T-helper 2 cell (primary cell): ENCODE measurements at places on chromosomes 5 and 9.

DNA sequence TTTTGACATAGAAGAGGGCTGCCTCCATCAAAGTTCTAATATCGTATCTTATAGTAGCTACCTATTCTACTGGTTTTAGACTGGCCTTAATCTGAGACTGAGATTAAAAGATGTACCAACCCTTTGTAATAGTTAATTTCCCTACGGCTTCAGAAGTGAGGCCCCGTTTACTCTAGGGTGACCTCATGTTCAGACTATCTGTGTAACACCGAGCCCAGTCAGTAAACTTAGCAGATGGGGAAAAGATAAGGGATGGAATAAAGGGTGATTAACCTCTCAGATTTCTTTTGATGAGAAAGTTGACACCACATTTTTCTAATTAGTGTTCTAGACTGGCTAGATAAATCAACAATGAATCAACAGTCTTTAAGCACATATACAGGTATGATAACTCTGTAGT, 283.1 kb downstream of the KCTD16 start:
- no peak for DNase-seq

DNA sequence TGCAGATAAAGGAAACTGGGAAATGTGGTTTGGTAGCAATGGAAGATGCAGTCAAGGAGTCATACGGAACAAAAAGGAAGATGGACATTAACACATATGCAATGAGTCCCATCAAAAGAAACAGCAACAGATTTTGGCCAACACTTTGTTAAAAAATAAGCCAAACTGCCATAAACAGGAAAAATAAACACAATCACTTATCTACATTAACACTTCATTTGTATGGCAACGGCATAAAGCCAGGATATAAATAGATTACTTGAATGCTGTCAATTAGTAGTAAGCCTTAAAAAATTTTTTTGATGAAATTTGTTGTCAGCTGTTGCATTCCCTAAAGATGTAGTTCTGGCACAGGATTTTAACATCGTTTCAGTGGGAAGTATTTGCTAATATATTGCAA, 190.8 kb downstream of the CDH12 start:
- DNase-seq = no peak

GRCh38 chr9:76454311-76454710, 4.7 kb upstream of the GCNT1 start:
- no peak for DNase-seq

DNA sequence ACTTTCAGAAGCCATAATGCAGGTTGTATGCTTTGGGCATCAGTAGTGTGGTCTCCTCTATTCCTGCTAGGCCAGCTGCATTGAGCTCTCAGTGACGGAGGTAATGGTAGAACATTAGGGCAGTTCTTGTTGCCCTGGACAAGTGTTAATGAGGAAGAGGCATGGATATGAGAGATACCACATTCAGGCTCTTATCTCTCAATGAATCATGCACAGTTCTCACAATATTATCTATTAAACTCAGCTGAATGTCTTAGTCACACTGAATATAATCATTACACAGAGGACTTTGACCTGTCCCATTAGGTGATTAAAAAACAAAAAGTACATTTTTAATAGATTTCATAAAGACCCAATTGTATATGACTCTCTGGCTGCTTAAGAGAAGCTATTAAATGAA, 76.6 kb upstream of the SSBP2 start:
- DNase-seq = no peak

DNA sequence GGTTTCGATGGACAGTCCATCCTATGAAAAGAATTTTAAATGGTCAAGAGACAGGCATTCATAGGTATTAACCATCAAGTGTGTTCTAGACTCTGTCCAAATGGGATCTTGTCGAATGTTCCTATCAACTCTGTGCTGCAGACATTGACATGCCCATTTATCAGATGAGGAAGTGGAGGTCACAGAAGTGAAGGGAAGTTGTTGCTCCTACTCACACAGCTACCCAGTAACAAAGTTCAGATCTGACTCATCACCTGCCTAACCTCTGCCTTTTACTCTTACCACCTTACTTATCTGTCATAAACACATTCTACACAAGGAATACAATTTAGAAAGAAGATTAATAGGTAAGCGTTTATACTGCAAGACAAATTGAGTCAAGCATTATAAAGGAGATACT, 426.2 kb upstream of the BRINP1 start:
- DNase-seq = peak; percentile 42

DNA sequence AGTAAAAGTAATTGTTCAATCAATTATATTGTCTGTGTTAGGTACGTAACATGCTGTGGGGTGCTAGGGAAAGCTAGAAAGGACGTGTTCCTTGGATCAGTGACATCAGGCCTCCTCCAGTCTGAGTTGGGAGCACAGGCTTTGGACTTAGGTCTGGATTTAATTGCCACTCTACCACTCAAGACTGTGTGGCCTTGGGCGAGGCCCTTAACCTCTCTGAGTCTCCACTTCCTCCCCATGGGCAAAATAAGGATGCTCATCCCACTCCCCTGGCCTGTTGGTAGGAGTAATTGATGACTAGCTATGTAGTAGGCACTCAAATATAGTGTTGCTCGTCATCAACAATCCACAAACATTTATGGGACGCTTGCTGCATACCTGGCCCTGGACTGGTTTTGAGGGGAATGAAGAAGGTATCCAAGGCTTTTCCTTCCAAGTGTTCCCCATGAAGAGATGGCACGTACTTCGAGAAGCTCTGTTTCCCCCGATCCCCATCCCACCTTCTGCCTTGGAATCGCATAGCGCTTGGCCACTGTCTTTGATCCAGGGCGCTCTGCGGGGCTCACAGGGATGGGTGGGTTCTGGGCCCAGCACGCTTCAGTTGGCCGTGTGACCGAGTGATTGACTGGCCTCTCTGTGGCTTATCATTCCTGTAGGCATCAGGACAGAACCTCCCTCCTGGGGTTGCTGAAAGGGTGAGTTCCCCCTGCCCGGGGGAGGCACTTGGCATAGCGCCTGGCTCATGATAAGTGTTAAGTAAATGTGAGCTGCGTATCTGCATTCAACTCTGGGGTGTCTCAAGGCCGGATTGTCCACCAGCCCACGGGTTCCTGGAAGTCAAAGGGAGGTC, 8.1 kb downstream of the FGF18 start:
- DNase-seq = no peak

GRCh38 chr9:15513335-15513734, 2.6 kb upstream of the PSIP1 start:
- no peak for DNase-seq

GRCh38 chr5:157471709-157472108, 11.7 kb downstream of the NIPAL4 start:
- no peak for DNase-seq

GRCh38 chr5:178577376-178577839, 12.8 kb downstream of the COL23A1 start:
- DNase-seq = no peak

DNA sequence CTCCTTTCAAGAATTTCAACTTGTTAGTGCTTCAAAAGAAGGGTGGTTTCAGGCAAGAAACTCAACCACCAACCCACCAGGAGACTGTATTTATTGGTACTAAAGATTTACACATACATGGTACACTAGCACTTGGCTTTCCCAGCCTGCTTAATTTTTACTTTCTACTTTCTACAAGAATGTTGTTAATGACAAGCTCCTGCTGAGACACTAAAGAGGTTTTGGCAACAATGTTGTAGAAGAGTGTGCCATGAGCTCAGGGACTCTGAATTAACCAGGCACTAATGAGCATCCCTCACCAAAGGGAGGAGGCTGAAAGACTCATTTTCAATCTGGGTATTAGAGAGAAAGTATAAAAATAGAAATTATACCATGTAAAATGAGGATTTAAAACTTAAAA, 195.0 kb downstream of the KIAA0825 start:
- DNase-seq = no peak

DNA sequence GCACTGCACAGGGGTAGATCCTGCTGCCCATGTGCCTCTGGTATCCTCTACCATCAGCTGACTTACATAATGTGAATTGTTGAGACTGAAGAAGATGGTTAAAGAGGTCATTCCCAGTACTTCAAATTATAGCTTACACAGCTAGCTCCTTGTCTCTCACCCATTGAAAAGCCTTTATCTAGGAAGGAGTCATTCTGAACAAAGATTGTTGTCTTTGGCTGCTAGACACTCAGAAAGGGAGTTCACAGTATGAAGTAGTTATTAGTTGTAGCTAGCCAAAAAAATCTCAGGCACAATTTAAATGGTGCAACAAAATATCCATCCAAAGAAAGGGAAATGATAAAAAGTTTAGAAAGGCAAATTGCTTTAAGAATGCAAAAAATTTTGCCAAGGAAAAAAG, 102.0 kb upstream of the NREP start:
- DNase-seq = no peak

- no peak for DNase-seq
Measured at GRCh38 chr9:94084314-94084713, at the start of gene PTPDC1. TSS of gene PTPDC1 (plus strand) at chr9:94084464. CDS start at chr9:94084531, 67 bp downstream.

GRCh38 chr9:122418016-122418415, 47.2 kb downstream of the PTGS1 start:
- DNase-seq = no peak

- no peak for DNase-seq
Measured at GRCh38 chr5:109688630-109688969, 1.1 kb upstream of the MAN2A1 start.

DNA sequence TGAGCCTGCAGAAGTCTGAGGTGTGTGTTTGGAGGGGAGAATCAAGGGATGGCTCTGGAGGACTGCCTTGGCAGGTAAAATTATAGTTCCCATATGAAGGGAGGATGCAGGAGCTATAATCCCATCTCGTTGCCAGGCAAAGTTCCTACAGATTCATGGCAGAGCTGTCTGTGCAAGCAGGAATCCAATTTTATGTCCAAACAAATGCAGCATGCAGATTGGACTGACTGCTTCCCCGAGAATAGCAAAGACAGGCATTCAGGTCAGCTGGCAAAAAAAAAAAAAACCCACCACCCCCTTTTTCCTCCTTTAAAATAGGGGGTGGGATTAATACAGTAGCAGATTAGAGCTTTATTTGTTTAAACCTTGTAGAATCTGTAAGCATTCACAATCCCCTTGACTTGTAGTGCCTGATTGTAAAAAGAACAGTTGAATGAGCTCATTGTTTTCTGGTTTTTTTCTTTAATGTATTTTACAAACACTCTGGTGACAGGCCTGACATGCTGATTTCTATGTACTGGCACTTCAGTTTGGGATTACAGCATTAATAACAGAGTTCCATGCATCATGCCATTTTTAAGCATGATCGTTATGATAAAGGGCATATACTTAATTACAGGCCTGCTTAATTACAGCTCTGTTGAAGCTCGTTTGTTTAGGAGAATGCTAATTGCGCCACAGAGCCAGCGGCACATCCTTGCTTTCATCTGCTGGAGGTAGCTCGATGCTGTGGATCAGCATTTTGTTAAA, 141.4 kb upstream of the LMX1B start:
- DNase-seq = no peak

DNA sequence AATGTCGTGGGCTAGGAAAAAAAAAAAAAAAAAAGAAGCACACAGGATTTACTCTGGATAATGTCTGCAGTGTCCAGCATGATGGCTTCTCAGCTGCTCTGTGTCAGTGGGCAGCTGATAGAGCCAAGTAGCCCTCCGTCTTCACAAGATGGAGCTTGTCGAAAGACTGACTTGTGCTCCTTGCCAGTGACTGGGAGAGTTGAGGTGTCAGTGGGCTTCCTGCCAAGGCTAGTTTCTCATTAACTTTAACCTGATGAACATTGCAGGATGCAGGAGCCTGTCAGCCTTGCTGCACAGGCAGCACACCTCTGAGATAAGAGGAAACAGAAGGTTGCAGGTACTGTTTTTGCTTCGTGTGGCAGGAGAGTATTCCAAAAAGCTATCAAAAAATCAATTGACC, 171.4 kb upstream of the SGCD start:
- DNase-seq = no peak

GRCh38 chr9:114968671-114969070, 38.3 kb upstream of the TNFSF8 start:
- no peak for DNase-seq

- no peak for DNase-seq
Measured at GRCh38 chr9:89519366-89519805, 21.5 kb upstream of the SEMA4D start.

- DNase-seq = no peak
Measured at GRCh38 chr9:115649991-115650472, 503.6 kb upstream of the PAPPA start.

GRCh38 chr5:158351485-158352125, 492.7 kb upstream of the CLINT1 start:
- DNase-seq = no peak

- DNase-seq = no peak
Measured at GRCh38 chr5:120655828-120656435, 191.8 kb downstream of the PRR16 start.

DNA sequence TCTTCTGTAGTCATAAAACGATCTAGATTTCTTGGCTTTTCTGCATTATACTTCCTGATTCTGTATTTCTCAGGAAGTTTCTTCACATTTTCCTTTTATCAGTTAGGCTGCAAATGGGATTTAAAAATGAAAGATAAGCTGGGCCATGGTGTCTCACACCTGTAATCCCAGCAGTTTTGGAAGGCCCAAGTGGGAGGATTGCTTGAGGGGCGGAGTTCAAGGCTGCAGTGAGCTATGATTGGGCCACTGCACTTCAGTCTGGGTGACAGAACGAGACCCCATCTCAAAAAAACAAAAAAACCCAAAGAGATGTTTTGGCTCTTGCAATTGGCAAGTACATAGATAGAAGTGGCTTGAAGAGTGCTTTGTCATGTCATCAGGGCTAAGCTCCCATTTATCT, 26.2 kb upstream of the APC start:
- DNase-seq = no peak

DNA sequence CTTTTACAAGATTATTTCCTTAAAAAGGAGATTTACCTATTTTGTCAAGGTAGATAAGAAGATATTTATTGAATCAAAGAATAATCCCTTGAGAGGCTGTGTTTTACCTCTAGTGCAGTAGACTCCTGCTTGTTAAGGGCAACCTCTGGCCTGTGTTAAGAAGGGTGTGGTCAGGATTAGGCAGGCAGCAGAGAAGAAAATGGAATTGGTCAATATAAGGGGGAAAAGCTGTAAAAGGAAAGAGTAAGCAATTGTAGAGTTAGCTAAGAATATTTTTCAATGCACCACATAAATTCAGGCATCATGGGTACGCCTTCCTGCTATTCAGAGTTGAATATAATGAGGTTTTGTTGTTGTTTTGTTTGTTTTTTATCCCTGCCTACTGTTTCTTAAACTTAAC, 6.2 kb downstream of the CCDC125 start:
- no peak for DNase-seq

- DNase-seq = no peak
Measured at GRCh38 chr5:32309761-32310160, 3.0 kb downstream of the MTMR12 start.

DNA sequence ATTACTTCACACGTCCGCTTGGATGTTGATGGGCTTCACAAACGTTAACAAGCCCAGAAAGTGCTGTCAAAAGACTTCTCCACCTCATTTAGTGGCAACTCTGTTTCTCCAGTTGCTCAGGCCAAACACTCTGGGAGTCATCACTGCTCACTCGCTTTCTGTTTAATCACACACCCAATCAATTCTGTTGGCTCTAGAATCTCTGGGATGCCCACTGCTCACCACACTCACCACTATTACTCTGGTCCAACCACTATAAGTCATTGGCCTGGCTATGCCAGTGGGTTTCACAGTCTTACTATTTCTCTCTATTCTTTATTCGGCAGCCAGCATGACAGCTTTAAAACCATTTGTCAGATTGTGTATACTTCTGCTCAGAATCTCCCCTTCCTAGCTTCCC, 163.5 kb downstream of the KDM4C start:
- DNase-seq = no peak
